ENCODE measurements at places on chromosomes 12 and 14.

DNA sequence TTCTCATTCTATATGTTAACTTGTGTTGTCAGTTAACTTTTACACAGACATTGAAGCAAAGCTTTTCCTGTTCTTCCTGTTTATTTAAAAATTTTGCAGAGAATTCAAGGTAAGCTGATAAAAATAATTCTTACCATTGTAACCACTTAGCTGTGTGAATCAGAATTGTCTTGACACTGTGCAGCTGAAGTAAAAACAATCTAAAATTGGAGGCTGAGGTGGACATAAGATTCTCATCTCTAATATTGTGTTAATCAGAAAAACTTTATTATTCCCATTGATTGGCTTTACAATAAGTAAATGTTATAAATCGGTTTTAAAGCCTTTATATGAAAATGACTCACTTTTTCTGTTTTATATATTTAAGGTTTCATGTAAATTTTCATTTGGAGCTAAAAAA lies 240.3 kb upstream of the PLEKHG7 start:
- no peak overlapping the region for H3K4me3 ChIP-seq
- no peaks in the 10 kb centered on the region for H3K4me1 ChIP-seq
- no peaks in the 10 kb centered on the region for H3K36me3 ChIP-seq
- peak overlapping the region; percentile 29 for H3K27ac ChIP-seq
- no peaks in the 10 kb centered on the region for H3K27me3 ChIP-seq

DNA sequence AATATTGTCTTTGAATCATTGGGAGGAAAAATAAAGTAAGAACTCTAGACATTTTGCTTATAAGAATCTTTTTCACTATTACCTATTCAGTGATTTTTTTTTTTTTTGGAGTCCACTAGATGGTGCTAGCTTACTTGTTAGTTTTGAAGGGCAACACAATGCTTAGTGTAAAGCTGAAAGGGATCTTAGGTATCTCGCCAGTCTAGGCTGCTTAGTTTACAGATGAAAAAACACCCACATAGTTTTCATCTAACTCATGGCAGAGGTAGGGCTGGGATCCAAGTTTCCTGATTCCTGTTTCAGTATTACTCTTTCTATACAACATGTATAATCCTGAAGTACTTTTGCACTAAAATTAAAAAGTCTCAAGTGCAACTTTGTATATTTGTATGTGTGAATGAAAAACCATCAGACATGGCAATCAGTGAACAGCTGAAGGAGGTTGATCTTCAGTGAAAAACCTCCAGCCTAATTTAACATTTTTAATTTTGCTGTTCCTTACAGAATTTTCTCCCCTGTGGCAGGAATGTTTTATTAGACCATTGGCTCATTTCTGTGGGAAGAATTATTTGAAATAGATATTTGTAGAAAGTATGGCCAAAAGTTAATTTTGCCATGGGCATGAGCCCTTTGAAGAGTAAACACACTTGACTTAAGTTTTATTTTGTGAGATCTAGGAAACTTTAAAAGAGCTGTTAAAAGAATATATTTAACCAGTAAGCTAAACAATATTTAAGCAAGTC lies 40.7 kb downstream of the LRRIQ1 start:
- no peak for DNase-seq
- H3K27ac ChIP-seq: no peak overlapping the region
- H3K36me3 ChIP-seq: no peaks in the 10 kb centered on the region
- no peaks in the 10 kb centered on the region for H3K4me1 ChIP-seq
- H3K27me3 ChIP-seq: no peaks in the 10 kb centered on the region

- H3K4me1 ChIP-seq: peaks cover 34% of the 10 kb centered on the region
- peak overlapping the region; percentile 94 for H3K4me3 ChIP-seq
- peak overlapping the region; percentile 96 for H3K27ac ChIP-seq
- H3K27me3 ChIP-seq: no peaks in the 10 kb centered on the region
- no peaks in the 10 kb centered on the region for H3K36me3 ChIP-seq
These were observed 642 bp downstream of the SLC38A2 start for GRCh38 chr12:46371718-46372543.

GRCh38 chr12:127125607-127126259 lies 1141.2 kb upstream of the TMEM132C start:
- no peak for DNase-seq
- H3K27ac ChIP-seq: no peak overlapping the region
- H3K4me3 ChIP-seq: no peak overlapping the region
- no peaks in the 10 kb centered on the region for H3K4me1 ChIP-seq
- H3K36me3 ChIP-seq: no peaks in the 10 kb centered on the region
- H3K27me3 ChIP-seq: no peaks in the 10 kb centered on the region

DNA sequence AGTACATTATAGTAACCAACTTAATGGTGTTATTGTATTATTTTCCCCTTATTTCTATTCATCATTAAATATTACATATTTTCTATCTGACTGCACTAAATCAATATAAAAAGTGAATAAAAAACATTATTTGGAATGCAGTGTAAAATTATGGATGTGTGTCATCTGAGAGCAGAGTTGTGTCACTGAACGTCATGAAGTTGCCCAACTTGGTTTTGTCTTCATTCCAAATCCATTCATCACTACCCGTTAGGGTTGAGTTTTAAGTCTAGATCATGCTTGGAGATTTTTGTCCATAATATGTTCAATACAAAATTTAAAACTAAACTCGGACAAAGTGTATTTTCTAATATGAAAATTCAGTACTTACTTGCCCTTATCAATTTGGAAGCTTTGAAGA lies 16.1 kb downstream of the KLRF1 start:
- H3K4me1 ChIP-seq: no peaks in the 10 kb centered on the region
- no peaks in the 10 kb centered on the region for H3K27me3 ChIP-seq
- H3K27ac ChIP-seq: no peak overlapping the region
- no peak overlapping the region for H3K4me3 ChIP-seq
- no peak for DNase-seq
- H3K36me3 ChIP-seq: no peaks in the 10 kb centered on the region

DNA sequence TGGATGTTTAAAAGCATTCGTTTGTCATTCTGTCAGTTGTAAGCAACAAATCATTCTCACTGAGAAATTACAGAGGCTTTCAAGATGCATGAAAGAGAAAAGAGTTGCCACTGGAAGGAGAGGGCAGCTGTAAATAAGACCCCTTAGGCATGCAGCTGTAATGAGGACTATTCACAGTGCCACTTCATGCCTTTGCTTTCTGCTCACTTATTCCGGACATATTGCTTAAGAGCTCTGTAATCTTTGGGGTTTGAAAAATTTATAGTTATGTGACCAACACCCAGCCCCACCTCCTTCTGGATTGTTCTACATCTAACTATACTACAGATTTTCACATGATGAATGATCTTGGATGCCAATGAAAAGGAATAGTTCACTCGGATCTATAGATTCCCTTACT lies 194.8 kb upstream of the DCN start:
- no peaks in the 10 kb centered on the region for H3K36me3 ChIP-seq
- no peaks in the 10 kb centered on the region for H3K27me3 ChIP-seq
- DNase-seq: no peak
- no peaks in the 10 kb centered on the region for H3K4me1 ChIP-seq
- no peak overlapping the region for H3K27ac ChIP-seq

- no peaks in the 10 kb centered on the region for H3K4me1 ChIP-seq
- H3K36me3 ChIP-seq: no peaks in the 10 kb centered on the region
- no peaks in the 10 kb centered on the region for H3K27me3 ChIP-seq
- no peak for DNase-seq
These were observed 31.0 kb downstream of the HCFC2 start for GRCh38 chr12:104095289-104095688.

DNA sequence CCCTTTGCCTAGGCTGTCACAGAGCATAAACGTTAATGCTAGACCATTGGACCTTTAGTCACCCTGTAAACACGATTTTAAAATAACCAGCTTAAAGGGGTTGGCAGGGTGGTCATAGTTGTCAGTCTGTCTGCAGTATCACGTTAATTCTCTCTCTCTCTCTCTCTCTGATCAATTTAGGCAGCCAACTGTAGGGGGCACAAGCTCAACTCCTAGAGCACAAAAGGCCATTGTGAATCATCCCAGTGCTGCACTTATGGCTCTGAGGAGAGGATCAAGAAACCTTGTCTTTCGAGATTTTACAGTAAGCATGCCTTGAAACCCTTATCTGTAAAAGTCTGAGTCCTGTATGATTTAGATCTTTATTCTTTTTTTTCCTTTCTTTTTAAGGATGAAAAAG lies 97.1 kb downstream of the SCAF11 start:
- H3K4me1 ChIP-seq: no peaks in the 10 kb centered on the region
- H3K36me3 ChIP-seq: no peaks in the 10 kb centered on the region
- no peak for DNase-seq
- no peak overlapping the region for H3K27ac ChIP-seq

- H3K4me1 ChIP-seq: peaks cover 7% of the 10 kb centered on the region
- DNase-seq: peak; percentile 34
- no peak overlapping the region for H3K4me3 ChIP-seq
- H3K36me3 ChIP-seq: no peaks in the 10 kb centered on the region
- H3K27me3 ChIP-seq: no peaks in the 10 kb centered on the region
These were observed 201.0 kb upstream of the DIO3 start for GRCh38 chr14:101360054-101360911.

GRCh38 chr14:51657762-51658161 lies 6.1 kb downstream of the FRMD6 start:
- H3K4me3 ChIP-seq: no peak overlapping the region
- DNase-seq: no peak
- H3K27me3 ChIP-seq: no peaks in the 10 kb centered on the region
- H3K27ac ChIP-seq: no peak overlapping the region

- H3K27ac ChIP-seq: no peak overlapping the region
- peaks cover 4% of the 10 kb centered on the region for H3K4me1 ChIP-seq
- H3K4me3 ChIP-seq: no peak overlapping the region
- DNase-seq: no peak
- peaks cover 14% of the 10 kb centered on the region for H3K36me3 ChIP-seq
These were observed 19.3 kb downstream of the PPP2R5E start for GRCh38 chr14:63523735-63524426.

GRCh38 chr12:125092872-125093680 lies 27.8 kb downstream of the AACS start:
- peak; percentile 70 for DNase-seq
- peaks cover 32% of the 10 kb centered on the region for H3K36me3 ChIP-seq
- H3K4me3 ChIP-seq: no peak overlapping the region

DNA sequence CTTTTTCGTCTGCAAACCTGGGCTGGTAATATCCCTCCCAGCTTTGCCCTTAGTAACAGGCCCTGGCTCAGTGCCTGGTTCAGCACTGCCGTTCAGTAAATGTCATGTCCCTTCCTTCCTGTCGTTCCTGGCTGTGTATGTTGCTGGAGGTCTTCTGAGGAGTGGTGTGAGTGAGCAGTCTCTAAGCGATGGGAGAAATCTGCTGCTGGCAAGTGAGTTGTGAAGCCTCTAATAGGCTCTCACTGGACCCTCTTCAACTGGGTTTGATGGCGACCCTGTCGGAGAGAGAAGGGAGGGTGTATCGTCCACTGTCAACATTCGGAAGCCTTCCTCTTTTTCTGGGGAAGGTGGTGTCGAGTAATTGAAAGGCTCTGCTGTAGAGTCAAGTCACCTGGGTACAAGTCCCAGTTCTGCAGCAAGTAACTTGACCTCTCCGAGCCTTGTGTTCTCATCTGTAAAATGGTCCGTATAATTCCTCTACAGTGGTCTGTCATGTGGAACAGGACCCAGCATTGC lies 62.8 kb downstream of the HRK start:
- peak overlapping the region; percentile 86 for H3K27ac ChIP-seq
- no peaks in the 10 kb centered on the region for H3K36me3 ChIP-seq
- H3K27me3 ChIP-seq: no peaks in the 10 kb centered on the region
- peak overlapping the region; percentile 74 for H3K4me3 ChIP-seq
- no peak for DNase-seq

DNA sequence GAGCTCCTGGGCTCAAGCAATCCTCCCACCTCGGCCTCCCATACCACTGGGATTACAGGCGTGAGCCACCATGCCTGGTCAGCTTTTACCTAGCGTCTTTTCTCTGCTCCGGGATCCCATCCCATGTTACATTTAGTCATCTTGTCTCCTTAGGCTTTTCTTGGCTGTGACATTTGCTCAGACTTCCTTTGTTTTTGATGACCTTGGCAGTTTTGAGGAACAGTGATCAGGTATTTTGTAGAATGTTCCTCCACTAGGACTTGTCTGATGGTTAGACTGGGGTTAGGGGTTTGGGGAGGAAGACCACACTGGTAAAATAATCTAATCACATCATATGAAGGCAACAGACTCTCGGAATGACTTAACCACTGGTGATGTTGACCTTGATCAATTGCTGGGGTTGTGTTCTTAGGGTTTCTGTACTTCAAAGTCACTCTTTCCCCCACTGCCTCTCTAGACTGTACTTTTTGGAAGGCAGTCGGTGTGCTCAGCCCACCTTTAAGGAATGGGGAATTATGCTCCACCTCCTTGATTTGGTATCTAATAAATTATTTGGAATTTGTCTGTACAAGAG lies 48.4 kb downstream of the RIN3 start:
- H3K4me3 ChIP-seq: no peak overlapping the region
- H3K36me3 ChIP-seq: no peaks in the 10 kb centered on the region
- no peaks in the 10 kb centered on the region for H3K27me3 ChIP-seq
- no peak for DNase-seq
- no peak overlapping the region for H3K27ac ChIP-seq

GRCh38 chr12:45827974-45828373 lies 98.5 kb downstream of the ARID2 start:
- H3K27me3 ChIP-seq: no peaks in the 10 kb centered on the region
- no peaks in the 10 kb centered on the region for H3K36me3 ChIP-seq
- H3K27ac ChIP-seq: no peak overlapping the region
- no peaks in the 10 kb centered on the region for H3K4me1 ChIP-seq
- no peak overlapping the region for H3K4me3 ChIP-seq

- H3K36me3 ChIP-seq: no peaks in the 10 kb centered on the region
- H3K4me1 ChIP-seq: peaks cover 5% of the 10 kb centered on the region
- peak overlapping the region; percentile 55 for H3K27ac ChIP-seq
- DNase-seq: no peak
These were observed 4.6 kb downstream of the AHNAK2 start for GRCh38 chr14:104973385-104974145.

- no peaks in the 10 kb centered on the region for H3K27me3 ChIP-seq
- H3K36me3 ChIP-seq: no peaks in the 10 kb centered on the region
- no peaks in the 10 kb centered on the region for H3K4me1 ChIP-seq
- no peak for DNase-seq
- H3K4me3 ChIP-seq: no peak overlapping the region
- H3K27ac ChIP-seq: no peak overlapping the region
These were observed 15.7 kb downstream of the PTGER2 start for GRCh38 chr14:52329678-52330369.

DNA sequence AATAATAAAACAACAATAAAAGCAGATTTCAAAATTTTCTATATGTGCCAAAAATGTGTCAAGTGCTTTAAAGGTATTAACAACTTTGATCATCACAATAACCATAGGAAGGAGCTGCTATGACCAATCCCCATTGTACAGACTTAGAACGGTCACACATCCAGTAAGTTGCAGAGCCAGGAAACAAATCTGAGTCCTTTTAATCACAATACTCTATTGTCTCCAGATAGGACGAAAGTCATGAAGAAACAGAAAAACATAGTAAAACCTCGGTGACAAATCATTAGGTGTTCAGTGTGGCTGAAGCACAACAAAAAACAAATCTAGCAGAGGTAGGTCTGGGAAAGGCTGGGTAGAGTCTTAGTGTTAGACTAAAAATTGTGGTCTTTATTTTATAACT lies 178.8 kb downstream of the GRIP1 start:
- no peak overlapping the region for H3K4me3 ChIP-seq
- H3K27me3 ChIP-seq: no peaks in the 10 kb centered on the region
- no peak for DNase-seq

GRCh38 chr14:78142998-78143397 lies 27.2 kb upstream of the NRXN3 start:
- no peak for DNase-seq
- no peak overlapping the region for H3K27ac ChIP-seq
- no peak overlapping the region for H3K4me3 ChIP-seq
- no peaks in the 10 kb centered on the region for H3K27me3 ChIP-seq
- no peaks in the 10 kb centered on the region for H3K36me3 ChIP-seq
- H3K4me1 ChIP-seq: no peaks in the 10 kb centered on the region

Measured in Peyer's patch (tissue), 4 donors.